Fibroblast of mammary gland (primary cell): ENCODE measurements at places on chromosomes 1 and 21.

DNA sequence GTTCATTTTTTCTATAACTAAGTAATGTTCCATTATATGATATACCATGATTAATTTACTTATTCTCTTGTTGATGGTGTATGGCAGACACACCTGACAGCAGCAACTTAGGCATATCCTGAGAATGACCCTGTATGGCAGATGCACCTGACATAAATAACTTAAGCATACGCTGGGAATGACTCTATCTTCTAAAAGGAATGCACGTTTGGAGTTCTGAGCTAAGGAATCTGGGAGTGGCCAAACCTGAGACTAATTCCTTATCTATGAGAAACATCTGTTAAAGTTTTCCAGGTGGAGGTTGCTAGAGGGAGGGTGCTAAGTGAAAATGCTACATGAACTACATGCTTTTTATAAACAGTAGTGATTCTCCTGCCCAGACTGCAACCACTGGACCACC is 96.7 kb upstream of the RGS18 start:
- DNase-seq, result no peak

GRCh38 chr1:162755306-162755705 is 35.2 kb upstream of the HSD17B7 start:
- DNase-seq, result peak; percentile 67

- DNase-seq, result peak; percentile 51
Measured at GRCh38 chr1:12485231-12486058, 132.6 kb downstream of the DHRS3 start.

DNA sequence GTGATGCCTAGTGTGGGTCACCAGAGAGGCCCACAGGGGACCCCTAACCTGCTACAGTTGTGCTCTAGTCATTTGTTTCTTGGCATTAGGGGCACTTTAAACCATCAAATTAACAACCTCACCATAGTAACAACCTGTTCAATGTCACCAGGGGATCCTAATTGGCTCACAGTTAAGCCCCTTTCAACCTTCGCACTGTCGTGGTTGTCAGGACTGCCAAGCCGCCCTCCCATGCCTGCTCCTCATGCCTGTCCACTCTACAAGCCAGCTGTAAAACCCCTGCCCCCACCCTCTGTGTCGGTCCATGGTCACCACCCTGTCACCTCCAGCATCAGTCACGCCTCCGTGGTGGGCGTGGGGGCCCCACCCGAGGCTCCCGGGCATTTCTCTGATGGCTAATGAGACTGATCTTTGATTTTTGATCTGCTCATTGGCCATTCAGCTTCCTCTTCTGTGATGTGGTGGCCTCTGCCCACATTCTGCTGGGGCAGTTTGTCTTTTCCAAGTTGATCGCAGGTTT is 96.6 kb downstream of the WDR4 start:
- DNase-seq, result no peak
